ENCODE measurements at places on chromosomes 1 and 21.

DNA sequence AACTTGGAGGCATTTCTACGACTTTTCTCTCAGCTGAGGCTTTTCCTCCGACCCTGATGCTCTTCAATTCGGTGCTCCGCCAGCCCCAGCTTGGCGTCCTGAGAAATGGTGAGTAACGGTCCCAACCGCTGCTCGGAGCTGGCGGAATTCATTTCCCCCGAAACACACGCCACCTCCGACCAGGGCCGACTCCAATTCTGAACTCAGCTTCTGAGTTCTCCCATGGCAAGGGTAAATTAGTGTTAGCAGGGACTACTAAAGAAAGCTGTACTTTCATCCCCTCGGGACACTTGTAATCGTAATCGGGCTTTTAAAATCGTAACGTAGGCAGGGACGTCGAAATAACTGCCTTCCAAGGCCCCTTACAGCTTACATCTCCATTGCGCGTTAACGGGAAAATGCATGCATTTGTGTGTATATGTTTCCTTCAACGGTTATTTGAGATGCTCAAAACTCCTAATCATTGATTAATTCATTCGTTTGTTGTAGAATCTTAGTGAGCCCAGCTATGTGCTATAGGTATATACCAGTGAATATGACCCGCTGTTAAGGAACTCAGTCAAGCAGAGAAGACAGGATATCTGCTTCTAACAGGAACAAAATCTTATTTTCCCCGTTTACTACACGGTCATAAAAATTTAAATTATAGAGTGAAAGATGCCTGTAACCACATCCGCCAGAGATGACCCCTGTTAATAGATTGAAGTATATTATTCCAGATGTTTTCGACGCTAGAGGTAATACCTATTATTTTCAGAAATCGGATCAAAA, 472 bp downstream of the DTL start:
- no peaks in the 10 kb centered on the region for H3K27me3 ChIP-seq
- no peak for DNase-seq

GRCh38 chr1:55321942-55322341, 106.8 kb upstream of the USP24 start:
- no peak overlapping the region for H3K4me3 ChIP-seq
- peaks cover 4% of the 10 kb centered on the region for H3K27me3 ChIP-seq
- H3K4me1 ChIP-seq = no peaks in the 10 kb centered on the region

DNA sequence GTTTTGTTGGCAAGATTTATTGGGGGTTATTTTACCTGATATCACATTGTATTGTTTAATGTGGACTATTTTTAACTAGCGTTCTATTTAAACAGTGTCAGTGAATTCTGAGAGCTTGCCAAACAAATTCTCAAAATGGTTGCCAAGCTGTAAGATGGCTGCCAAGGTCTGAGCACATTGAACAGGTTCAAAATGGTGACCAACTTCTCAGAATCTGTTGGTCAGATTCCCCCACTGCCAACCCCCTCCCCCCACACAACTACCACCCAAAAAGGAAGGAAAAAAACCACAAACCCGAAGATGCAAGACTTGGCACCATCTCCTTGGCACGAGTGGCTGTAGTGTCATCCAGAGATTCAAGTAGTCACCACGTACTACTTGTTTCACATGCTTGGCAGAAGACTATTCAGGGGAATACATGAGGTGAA, 159.1 kb downstream of the NFIA start:
- no peak overlapping the region for H3K4me3 ChIP-seq
- H3K27ac ChIP-seq = no peak overlapping the region
- no peak for DNase-seq
- no peaks in the 10 kb centered on the region for H3K27me3 ChIP-seq
- H3K36me3 ChIP-seq = no peaks in the 10 kb centered on the region
- no peaks in the 10 kb centered on the region for H3K4me1 ChIP-seq

DNA sequence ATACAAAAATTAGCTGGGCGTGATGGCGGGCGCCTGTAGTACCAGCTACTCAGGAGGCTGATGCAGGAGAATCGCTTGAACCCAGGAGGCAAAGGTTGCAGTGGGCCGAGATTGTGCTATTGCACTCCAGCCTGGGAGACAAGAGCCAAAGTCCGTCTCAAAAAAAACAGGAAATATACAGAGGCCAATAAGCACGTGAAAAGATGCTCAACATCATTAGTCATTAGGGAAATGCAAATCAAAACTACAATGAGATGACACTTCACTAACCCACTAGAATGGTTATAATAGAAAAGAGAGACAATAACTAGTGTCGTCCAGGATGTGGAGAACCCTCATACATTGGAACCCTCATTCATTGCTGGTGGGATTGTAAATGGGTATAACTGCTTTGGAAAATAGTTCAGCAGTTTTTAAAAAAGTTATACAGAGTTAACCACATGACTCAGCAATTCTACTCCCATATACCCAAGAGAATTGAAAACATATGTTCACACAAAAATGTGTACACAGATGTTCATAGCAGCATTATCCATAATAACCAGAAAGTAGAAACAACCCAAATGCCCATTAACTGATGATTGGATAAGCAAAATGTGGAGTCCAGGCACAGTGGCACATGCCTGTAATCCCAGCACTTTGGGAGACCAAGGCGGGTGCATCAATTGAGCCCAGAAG, 6.4 kb upstream of the E2F2 start:
- H3K27ac ChIP-seq = no peak overlapping the region
- no peak overlapping the region for H3K4me3 ChIP-seq
- H3K4me1 ChIP-seq = peaks cover 26% of the 10 kb centered on the region
- no peak for DNase-seq

DNA sequence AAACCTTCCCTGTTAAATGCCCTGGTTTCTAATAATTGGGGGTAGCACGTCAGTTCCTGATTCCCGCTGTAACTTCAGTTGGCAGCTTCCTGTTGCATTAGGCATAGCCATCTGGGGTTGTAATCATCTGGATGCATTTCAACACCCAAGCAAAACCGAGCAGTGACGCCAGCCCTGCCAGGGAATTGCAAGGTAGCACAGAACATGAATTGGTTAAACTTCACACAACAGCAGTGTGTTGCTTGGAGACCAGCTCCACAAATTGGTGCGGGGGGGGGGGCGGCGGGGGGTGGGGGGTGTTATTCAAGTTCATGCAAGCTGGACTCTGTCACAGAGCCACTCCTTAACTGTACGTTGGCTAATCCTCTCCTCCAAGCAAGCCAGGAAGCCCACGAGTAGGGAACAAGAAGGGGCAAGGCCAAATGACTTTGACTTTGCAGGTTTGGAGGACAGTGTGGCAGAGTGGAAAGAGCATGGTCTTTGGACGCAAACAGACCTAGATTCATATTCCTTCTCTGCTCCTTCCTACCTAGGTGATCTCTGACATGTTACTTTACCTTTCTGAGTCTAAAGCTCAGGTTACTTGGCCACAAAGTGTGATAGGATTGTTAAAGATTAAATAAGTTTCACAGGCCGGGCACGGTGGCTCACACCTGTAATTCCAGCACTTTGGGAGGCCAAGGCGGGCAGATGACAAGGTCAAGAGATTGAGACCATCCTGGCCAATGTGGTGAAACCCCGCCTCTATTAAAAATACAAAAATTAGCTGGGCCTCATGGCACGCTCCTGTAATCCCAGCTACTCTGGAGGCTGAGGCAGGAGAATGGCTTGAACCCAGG, 4.7 kb downstream of the LAX1 start:
- peaks cover 33% of the 10 kb centered on the region for H3K4me1 ChIP-seq
- no peak overlapping the region for H3K4me3 ChIP-seq
- peaks cover 27% of the 10 kb centered on the region for H3K36me3 ChIP-seq
- no peak for DNase-seq

DNA sequence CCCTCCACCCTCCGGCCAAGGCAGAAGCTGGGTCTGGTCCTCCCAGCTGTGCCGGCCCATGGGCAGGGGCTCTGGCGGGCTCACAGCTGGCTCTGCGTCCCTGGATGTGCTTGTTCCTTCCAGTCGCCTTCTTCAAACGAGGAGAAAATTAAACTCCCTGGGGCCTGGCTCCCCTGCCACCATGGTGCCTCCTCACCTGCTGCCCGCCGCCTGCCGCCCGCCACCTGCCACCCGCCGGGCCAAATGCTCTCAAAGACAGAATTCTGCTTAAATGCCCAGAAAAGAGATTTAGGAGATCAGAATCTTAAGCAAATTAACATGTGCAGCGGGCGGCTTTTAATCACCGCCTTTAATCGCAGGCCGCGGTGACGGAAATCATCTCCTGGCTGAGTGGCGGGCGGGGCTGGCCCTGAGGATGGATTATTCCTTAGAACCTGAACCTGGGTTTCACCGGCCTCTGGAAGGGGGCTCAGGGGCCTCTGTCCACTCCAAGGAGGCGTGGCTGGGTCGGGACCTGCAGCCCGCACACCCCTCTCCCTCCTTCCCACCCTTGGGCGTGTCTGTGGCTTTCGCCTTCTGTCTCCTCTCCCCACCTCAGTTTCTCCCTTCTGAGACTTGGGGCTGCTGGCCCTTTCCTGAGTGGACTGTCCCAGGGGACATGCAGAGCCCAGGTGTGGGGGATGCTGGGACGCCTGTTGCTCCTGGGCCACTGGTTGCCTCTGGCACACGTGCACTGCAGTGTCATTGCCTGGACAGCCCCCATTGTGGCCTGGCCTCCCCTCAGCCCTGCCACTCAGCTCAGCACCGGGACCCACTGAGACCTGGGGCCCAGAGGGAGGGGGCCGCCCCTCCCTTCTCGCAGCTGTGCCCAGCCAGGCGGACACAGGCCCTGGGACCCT, 10.5 kb upstream of the PLCH2 start:
- H3K4me1 ChIP-seq = no peaks in the 10 kb centered on the region
- no peak for DNase-seq
- no peak overlapping the region for H3K27ac ChIP-seq
- H3K36me3 ChIP-seq = no peaks in the 10 kb centered on the region
- H3K4me3 ChIP-seq = no peak overlapping the region

GRCh38 chr1:230905733-230906132, 37.4 kb upstream of the C1orf198 start:
- no peak overlapping the region for H3K4me3 ChIP-seq
- peaks cover 27% of the 10 kb centered on the region for H3K36me3 ChIP-seq
- H3K27me3 ChIP-seq = no peaks in the 10 kb centered on the region
- DNase-seq = no peak

- no peaks in the 10 kb centered on the region for H3K27me3 ChIP-seq
- H3K4me1 ChIP-seq = no peaks in the 10 kb centered on the region
- H3K36me3 ChIP-seq = no peaks in the 10 kb centered on the region
Observed at GRCh38 chr21:44521928-44522752, 17.9 kb downstream of the KRTAP10-1 start.

- H3K4me1 ChIP-seq = no peaks in the 10 kb centered on the region
- peak; percentile 64 for DNase-seq
- no peaks in the 10 kb centered on the region for H3K27me3 ChIP-seq
- no peak overlapping the region for H3K27ac ChIP-seq
- no peak overlapping the region for H3K4me3 ChIP-seq
Observed at GRCh38 chr1:153749408-153750005, 21.7 kb downstream of the INTS3 start.

DNA sequence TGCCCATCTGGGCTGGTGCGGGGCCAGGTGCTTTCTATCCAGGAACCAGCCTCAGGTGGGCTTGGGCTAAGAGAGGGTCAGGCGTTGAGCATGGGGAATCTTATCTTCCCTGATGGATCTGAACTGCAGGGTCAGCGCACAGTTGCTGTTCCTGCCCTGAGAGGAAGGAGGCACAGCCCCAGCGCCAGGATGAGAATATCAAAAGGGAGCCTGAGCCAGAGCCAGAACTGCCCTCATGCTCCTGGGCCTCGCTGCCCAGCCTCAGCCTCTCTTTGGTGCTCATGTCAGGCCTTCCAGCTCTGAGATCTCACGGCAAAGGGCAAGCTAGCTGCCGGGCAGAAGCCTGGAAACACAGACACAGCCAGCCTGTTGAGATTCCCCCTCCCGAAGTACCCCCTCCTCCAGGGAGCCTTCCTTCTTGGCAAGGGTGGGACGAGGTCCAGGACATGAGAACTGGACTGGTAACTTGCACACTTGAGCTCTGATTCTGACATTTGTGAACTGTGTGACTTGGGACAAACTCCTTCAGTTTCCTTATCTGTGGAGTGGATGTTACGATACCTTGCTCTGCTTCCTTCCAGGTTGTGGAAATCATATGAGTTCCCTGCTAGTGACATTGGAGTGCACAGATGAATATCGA, 1.2 kb upstream of the LAD1 start:
- no peak overlapping the region for H3K27ac ChIP-seq
- no peaks in the 10 kb centered on the region for H3K4me1 ChIP-seq
- no peak for DNase-seq
- no peak overlapping the region for H3K4me3 ChIP-seq
- H3K36me3 ChIP-seq = no peaks in the 10 kb centered on the region

DNA sequence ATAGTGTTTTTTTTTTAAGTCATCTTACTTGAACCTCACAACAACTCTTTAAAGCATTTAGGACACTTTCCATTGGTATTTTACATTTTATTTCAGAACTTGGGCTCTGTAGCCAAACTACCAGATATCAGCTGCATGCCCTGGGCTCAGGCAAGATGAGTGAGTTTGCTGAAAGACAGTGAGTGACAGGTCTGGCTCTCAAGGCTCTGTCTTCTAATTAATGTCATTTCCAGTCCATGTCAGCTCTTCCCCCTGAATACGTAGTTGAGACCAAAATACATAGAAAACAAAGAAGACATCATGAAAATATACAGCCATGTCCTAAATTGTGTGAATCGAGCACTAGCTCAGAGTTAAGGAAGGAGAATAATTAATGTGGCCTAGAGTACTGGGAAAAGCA, 39.7 kb downstream of the PRRX1 start:
- H3K4me1 ChIP-seq = no peaks in the 10 kb centered on the region
- no peak overlapping the region for H3K4me3 ChIP-seq
- no peaks in the 10 kb centered on the region for H3K27me3 ChIP-seq

DNA sequence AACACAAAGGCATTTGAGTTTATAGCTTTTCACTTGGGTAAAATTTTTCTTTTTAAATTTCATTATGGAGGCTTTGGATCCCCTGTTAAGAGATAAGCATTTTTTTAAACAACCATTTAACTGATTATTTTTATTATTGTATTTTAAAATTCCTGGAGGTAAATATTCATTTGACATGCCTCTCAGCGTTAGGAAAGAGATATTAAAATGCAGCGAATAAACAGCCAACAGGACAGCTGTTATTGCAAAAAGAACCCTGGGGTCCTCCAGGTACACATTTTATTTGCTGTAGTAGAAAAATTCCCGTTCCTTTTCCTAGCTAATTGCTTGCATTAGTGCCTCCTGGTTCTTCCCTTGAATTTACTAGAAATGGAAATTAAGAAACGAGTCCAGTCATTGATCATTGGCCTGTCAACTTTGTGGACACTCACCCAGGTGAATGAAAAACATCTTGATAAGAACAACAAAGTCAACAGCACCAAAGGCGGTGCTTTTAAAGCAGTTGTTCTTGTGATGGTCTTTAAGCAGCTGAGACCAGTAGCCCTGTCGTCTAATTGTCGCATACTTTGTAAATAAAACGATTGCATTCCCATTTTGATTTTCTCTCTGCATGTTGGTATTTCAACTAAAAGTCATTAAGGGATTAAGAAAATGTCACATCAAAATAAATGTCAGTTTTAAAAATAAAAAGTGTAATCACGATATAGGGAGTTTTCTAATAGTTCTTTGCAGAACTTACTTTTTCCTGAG, 282.4 kb downstream of the GRIK1 start:
- no peak for DNase-seq
- no peaks in the 10 kb centered on the region for H3K4me1 ChIP-seq
- H3K4me3 ChIP-seq = no peak overlapping the region
- H3K27ac ChIP-seq = peak overlapping the region; percentile 66
- no peaks in the 10 kb centered on the region for H3K36me3 ChIP-seq

GRCh38 chr1:174301295-174302077, 142.2 kb downstream of the RABGAP1L start:
- no peak for DNase-seq
- H3K4me1 ChIP-seq = no peaks in the 10 kb centered on the region

Data from CD8-positive, alpha-beta memory T cell (primary cell).